Activated B cell treated with CpG ODN at 0.5 μM for 24 hours (primary cell): ENCODE measurements at places on chromosomes 16 and 17. TPM values are rescaled to one million over a fixed set of nuclear protein-coding genes. Genes with fewer than 3 reads are reported as not detected.

GRCh38 chr17:27459433-27459832, 3.2 kb downstream of the KSR1 start:
- DNase-seq: no peak
- H3K4me1 ChIP-seq: peaks cover 45% of the 10 kb centered on the region
- peaks cover 7% of the 10 kb centered on the region for H3K36me3 ChIP-seq
- H3K4me3 ChIP-seq: no peak overlapping the region
- no peaks in the 10 kb centered on the region for H3K27me3 ChIP-seq

DNA sequence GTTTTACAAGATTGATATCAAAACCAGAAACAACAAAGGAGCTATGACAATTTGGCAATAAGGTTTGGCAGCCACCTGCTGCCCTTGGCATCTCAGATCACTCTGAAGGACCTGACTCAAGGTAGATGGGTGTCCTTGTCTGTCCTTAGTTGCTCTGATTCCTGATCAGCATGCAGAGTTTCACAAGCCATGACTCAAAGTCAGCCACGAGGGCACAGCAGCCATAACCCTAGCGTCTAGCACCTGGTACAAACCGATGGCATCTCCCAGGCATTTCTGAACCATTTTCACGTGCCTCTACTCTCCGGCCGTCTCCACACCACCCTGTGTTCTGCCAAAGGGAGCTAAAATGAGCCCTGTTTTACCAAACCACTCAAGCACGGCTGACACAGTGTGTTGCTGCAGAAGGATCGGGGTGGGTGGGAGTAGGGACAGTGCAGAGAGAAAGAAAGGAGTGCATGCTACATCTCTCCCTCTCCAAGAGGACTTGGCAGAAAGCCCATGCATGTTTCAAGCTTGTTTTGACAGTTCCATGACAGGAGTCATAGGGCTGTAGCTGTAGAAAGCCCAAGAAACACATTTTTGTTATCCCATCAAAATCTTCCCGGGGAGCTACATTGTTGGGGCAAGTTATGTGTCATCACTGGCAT, 297.3 kb downstream of the ABCC12 start:
- no peak overlapping the region for H3K27ac ChIP-seq
- no peaks in the 10 kb centered on the region for H3K36me3 ChIP-seq
- H3K4me3 ChIP-seq: no peak overlapping the region
- H3K27me3 ChIP-seq: peaks cover 16% of the 10 kb centered on the region
- H3K4me1 ChIP-seq: no peaks in the 10 kb centered on the region

GRCh38 chr16:10950393-10950792, 6.0 kb downstream of the CLEC16A start:
- H3K4me1 ChIP-seq: peaks cover 71% of the 10 kb centered on the region
- no peak overlapping the region for H3K4me3 ChIP-seq
- peaks cover 4% of the 10 kb centered on the region for H3K36me3 ChIP-seq
- DNase-seq: no peak
- H3K27me3 ChIP-seq: no peaks in the 10 kb centered on the region

DNA sequence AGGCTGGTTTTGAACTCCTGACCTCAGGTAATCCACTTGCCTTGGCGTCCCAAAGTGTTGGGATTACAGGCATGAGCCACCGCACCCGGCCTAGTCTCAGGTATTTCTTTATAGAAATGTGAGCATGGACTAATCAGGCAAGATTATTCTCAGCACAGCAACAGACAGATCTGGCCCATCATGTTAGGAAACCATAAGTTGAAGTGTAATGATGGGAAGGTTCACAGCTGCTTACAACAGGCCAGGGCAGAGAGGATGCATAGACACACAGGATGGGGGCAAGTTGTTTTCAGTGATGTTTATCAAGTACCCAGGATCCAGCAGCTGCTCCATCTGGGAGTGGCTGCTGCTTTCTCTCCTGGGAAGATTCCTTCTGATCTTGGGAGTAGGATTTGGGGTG, 16.6 kb upstream of the NOS2 start:
- H3K27ac ChIP-seq: no peak overlapping the region
- DNase-seq: no peak
- peaks cover 5% of the 10 kb centered on the region for H3K27me3 ChIP-seq
- no peaks in the 10 kb centered on the region for H3K36me3 ChIP-seq

DNA sequence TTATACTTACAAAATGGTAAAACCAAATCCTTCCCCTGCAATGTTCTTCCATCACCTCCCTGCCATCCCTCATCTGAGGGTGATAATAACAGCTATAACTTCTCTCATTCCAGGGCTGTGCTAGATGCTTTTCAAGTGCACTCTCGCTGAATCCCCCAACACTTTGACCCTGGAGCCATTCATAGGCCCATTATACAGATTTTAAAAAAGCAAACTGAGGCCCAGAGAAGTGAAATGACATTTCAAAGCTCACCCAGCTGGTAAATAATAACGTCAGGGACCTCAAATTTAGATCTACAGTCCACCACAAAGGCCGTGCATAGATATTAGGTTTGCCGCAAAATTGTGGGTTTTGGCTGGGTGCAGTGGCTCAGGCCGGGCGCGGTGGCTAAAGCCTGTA, 378.8 kb downstream of the SLC39A11 start:
- DNase-seq: no peak
- no peak overlapping the region for H3K4me3 ChIP-seq

DNA sequence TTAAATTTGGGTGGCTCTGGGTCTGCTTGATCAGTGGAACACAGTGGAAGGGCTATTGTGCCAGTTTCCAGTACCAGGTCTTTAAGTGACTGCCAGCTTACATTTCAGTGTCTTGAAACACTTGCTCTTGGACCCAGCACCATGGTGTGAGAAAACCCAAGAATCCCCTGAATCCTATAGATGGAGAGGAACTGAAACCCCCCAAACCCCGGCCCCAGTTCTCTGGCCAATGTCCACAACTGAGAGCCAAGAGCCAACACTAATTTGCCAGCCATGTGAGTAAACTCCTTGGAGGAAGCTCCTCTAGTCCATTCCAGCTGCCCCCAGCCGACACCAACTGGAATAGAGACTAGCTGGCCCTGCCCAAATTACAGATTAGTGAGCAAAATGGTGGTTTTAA, 2.4 kb upstream of the ARL2BP start:
- no peaks in the 10 kb centered on the region for H3K27me3 ChIP-seq
- H3K4me3 ChIP-seq: no peak overlapping the region
- H3K36me3 ChIP-seq: peaks cover 24% of the 10 kb centered on the region
- DNase-seq: no peak
- H3K27ac ChIP-seq: peak overlapping the region; percentile 50
- peaks cover 46% of the 10 kb centered on the region for H3K4me1 ChIP-seq

GRCh38 chr16:10242097-10242496, 59.9 kb upstream of the GRIN2A start:
- no peak for DNase-seq
- no peak overlapping the region for H3K4me3 ChIP-seq
- no peaks in the 10 kb centered on the region for H3K36me3 ChIP-seq
- H3K4me1 ChIP-seq: peaks cover 11% of the 10 kb centered on the region
- peaks cover 9% of the 10 kb centered on the region for H3K27me3 ChIP-seq
- H3K27ac ChIP-seq: no peak overlapping the region

- peaks cover 25% of the 10 kb centered on the region for H3K27me3 ChIP-seq
- H3K36me3 ChIP-seq: no peaks in the 10 kb centered on the region
- DNase-seq: no peak
- no peak overlapping the region for H3K4me3 ChIP-seq
- no peak overlapping the region for H3K27ac ChIP-seq
Observed at GRCh38 chr16:28544998-28545397, 6.2 kb upstream of the NUPR1 start.

DNA sequence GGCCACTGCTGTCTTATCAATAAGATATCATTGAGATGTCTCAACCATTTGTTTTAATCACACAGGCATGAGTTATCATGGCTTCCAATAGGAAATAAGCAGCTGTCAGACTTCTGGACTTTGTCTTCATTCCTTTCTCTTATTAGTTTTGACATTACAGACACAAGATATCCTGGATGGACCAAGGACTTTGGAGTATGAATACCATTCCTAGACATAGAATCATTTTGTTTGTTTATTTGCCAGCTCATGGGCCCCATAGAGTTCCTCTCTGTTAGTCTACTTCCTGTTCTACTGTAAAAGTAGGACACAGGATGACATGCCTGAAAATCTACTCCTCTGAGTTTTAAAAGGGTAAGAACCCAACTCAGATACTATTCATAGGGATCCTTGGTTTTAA, 77.7 kb upstream of the KCNJ16 start:
- no peak overlapping the region for H3K4me3 ChIP-seq
- H3K27me3 ChIP-seq: no peaks in the 10 kb centered on the region
- no peak for DNase-seq
- H3K27ac ChIP-seq: no peak overlapping the region

DNA sequence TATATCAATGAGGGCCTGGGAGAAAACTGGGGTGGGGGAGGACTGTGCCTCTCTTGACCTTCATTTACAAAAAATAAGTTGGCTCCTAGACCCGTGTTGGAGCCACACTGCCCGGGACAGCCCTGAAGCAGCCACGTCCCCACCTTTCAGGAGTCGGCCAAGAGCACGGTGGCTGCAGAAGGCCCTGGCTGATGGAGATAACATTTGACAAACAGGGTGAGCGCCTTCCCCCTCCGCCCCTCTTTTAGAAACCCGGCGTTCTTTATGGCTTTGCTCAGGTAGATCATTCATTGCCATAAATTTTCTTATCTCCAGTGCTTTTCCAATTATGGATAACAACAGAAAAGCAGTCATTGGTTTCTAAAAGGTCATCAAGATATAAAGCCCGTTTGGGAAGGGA, 398.1 kb upstream of the TNRC6C start:
- H3K36me3 ChIP-seq: no peaks in the 10 kb centered on the region
- no peaks in the 10 kb centered on the region for H3K4me1 ChIP-seq
- no peak overlapping the region for H3K27ac ChIP-seq
- DNase-seq: no peak
- H3K27me3 ChIP-seq: peaks cover 14% of the 10 kb centered on the region

GRCh38 chr16:83713597-83713996, 94.2 kb upstream of the HSBP1 start:
- no peak overlapping the region for H3K27ac ChIP-seq
- DNase-seq: no peak
- no peaks in the 10 kb centered on the region for H3K4me1 ChIP-seq
- H3K4me3 ChIP-seq: no peak overlapping the region
- H3K27me3 ChIP-seq: peaks cover 5% of the 10 kb centered on the region

- H3K27ac ChIP-seq: no peak overlapping the region
- H3K4me1 ChIP-seq: no peaks in the 10 kb centered on the region
- DNase-seq: no peak
- H3K4me3 ChIP-seq: no peak overlapping the region
- peaks cover 23% of the 10 kb centered on the region for H3K27me3 ChIP-seq
- H3K36me3 ChIP-seq: no peaks in the 10 kb centered on the region
Observed at GRCh38 chr17:77721846-77722160, 236.7 kb upstream of the TNRC6C start.

DNA sequence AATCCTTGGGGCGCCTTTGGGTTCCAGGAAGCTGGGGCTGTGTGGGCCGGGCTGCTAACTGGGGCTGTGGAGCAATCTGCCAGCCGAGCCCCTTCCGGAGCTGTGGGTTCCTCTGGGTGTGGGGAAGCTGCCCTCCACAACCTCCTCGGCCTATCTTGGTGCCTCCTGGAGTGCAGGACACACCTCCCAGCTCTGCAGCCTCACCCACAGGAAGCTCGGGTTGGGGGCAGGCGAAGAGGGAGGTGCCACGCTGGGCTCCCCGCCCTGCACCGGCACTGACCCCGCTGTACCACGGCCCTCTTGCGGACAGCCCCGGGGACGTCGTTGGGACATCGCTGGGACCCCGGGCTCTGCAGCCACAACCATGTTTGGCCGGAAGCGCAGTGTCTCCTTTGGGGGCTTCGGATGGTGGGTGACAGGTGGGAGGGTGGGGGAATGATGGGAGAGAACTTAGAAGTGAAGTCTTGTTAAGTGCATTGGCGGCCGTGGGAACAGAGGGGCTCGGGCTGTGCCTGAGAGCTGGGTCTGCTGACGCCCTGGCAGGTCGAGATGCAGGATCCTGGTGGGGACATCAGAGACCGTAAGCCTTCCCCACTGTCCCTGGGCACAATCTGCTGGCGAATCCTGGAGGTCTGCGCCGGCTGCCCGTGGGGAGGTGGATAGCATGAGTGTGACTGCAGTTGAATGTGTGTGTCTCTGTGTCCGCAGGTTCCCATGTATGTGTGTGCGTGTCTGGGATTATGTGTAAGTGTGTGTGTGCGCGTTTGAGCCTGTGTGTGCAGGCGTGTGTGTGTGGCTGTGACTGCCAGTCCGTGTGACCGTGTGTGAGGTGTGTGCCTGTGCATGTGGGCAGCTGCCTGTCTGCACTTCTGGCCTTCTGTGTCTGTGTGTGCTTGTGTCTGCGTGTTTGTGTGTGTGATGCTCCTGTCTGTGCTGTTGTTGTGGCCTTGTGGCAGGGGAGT, at the start of gene RAP1GAP2:
RAP1GAP2 (plus strand) TSS at position 275 of the 962 bp plus-strand sequence; CDS start at position 365, 90 bp downstream.
- H3K27me3 ChIP-seq: no peaks in the 10 kb centered on the region
- peaks cover 7% of the 10 kb centered on the region for H3K36me3 ChIP-seq
- peak within 1 kb of the TSS; percentile 72 for H3K4me3 ChIP-seq
- H3K27ac ChIP-seq: peak within 1 kb of the TSS; percentile 20
- peak; percentile 46 for DNase-seq

GRCh38 chr17:82668631-82669099, 20.4 kb upstream of the WDR45B start:
- peaks cover 2% of the 10 kb centered on the region for H3K27me3 ChIP-seq
- no peaks in the 10 kb centered on the region for H3K36me3 ChIP-seq
- H3K27ac ChIP-seq: peak overlapping the region; percentile 30
- peaks cover 6% of the 10 kb centered on the region for H3K4me1 ChIP-seq
- H3K4me3 ChIP-seq: peak overlapping the region; percentile 67

- H3K27ac ChIP-seq: no peak overlapping the region
- no peaks in the 10 kb centered on the region for H3K27me3 ChIP-seq
- no peaks in the 10 kb centered on the region for H3K4me1 ChIP-seq
- DNase-seq: no peak
- no peak overlapping the region for H3K4me3 ChIP-seq
Observed at GRCh38 chr17:57319806-57320205, 63.5 kb downstream of the MSI2 start.

DNA sequence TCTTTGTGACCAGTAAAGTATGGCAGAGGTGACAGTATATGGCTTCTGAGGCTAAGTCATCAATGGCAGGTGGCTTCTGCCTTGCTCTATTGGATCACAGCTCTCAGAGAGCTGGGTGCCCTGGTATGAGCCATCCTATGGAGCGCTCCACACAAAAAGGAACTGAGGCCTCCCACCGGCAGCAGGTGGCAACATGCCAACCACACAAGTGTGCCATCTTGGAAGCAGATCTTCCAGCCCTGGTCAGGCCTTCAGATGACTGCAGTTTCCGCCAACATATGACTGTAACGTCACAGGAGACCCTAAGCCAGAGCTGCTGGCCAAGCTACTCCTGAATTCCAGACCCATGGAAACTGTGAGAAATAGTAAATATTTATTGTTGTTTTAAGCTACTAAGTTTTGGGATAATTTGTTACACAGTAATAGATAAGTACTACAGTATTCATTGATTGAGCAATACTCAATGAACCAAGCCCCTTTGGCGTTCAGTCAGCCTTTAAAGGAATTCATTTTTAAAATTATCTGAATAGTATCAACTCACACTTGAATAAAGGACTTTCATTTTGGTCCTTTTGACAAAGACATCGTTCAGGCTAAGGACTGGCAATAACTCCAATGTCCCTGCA, 69.4 kb upstream of the LHX1 start:
- no peak for DNase-seq
- H3K27ac ChIP-seq: no peak overlapping the region
- H3K4me1 ChIP-seq: no peaks in the 10 kb centered on the region
- no peak overlapping the region for H3K4me3 ChIP-seq

GRCh38 chr17:2095536-2095910, 40.6 kb downstream of the HIC1 start:
- no peak for DNase-seq
- H3K4me1 ChIP-seq: peaks cover 13% of the 10 kb centered on the region
- H3K27me3 ChIP-seq: no peaks in the 10 kb centered on the region
- no peak overlapping the region for H3K4me3 ChIP-seq

SULT1A1 gene
- 2.1 and 3.3 TPM in 2 replicates for total RNA-seq

NCBP3 gene
- 49.5 TPM in 2 replicates for total RNA-seq

WFIKKN1 gene
- total RNA-seq: 0.42 and 0.47 TPM in 2 replicates

CSH1 gene
- total RNA-seq: not detected in 2 replicates

IL17C gene
- 0.34 and 0.69 TPM in 2 replicates for total RNA-seq

CDH3 gene
- not detected in 2 replicates for total RNA-seq

CTRB1 gene
- not detected in 2 replicates for total RNA-seq

MFAP4 gene
- not detected in 2 replicates for total RNA-seq
